NCI-H1417 (cell line): ENCODE measurements at places on chromosomes 4 and X.

- DNase-seq: no peak
Measured at GRCh38 chrX:13821738-13822137, 4.8 kb upstream of the GPM6B start.

DNA sequence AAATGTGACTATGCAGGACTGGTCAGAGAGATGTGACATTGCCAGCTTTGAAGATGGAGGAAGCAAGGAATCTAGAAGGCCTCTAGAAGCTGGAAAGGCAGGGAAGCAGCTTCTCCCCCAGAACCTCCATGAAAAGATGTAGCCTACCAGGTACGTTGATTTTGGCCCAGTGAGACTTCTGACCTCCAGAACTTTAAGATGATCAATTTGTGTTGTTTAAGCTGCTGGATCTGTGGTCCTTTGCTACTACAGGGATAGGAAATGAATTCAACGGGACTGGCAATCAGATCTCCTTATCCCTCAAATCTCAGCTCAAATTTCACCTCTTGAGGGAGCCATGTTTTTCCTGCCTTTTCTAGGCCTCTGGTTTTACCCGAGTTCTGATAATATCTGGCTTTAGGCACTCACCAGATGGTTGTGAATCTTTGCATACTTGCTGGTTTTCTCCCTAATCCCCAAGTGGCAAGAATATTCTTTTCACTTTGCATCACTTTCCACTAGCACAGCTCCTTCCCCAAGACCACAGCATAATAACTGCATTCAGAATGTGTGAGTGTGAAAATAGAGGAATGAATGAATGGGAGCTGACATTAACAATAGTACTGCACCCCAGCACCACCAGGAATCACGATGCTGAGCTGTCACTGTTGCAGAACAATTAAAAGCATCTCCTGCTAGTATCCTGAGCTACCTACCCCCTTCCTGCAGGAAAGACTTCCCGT, 25.5 kb upstream of the TMSB4X start:
- no peak for DNase-seq

DNA sequence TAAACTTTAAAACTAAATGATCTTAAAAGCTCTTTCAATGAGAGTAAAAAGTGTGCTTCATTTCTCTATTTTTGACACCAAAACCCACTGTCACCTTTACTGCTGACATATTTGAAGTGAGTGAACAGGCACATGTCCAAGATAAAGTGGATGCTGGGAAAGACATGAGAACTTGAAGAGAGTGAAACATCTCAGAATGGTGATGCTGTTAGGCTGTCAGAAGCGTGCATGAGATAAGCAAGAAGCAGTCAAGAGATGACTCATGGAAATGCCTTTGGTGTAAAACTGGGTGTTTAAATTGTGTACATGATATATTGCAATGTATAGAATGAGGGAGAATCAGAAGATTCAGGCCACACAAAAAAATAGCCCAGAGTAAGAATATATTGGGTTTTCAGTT, 21.8 kb upstream of the GBA3 start:
- no peak for DNase-seq

DNA sequence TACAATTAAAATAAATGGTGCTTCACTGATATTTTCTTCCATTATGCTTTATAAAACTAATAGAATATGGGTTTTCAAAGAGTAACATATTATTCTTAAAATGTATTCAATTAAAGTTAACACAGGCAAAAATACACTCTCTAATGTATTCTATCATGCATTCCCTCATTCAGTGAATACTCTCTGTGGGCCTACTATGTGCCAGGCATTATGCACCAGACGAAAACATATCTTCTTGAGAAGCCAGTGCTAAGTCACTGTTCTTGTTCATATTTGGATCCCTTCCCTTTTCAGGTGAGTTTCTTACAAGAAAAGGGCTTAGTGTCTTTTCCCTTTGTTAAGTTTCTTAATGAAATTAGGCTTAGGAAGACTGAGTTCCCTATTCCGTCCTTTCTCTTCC, 58.1 kb downstream of the NAF1 start:
- no peak for DNase-seq

DNA sequence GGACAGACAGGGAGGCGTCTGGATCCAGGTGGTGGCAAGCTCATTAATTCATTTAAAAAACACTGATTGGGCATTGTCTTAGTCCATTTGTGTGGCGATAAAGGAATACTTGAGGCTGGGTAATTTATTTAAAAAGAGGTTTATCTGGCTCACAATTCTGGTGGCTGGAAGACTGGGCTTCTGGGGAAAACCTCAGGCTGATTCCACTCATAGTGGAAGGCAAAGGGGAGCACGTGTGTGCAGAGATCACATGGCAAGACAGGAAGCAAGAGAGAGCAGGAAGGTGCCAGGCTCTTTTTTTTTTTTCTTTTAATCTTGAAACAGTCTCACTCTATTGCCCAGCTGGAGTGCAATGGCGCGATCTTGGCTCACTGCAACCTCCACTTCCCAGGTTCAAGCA, 100.2 kb upstream of the METTL14 start:
- DNase-seq: no peak

GRCh38 chr4:153249199-153250041, 45.2 kb downstream of the TRIM2 start:
- peak; percentile 96 for DNase-seq
